ENCODE measurements at places on chromosomes 7 and 10.

DNA sequence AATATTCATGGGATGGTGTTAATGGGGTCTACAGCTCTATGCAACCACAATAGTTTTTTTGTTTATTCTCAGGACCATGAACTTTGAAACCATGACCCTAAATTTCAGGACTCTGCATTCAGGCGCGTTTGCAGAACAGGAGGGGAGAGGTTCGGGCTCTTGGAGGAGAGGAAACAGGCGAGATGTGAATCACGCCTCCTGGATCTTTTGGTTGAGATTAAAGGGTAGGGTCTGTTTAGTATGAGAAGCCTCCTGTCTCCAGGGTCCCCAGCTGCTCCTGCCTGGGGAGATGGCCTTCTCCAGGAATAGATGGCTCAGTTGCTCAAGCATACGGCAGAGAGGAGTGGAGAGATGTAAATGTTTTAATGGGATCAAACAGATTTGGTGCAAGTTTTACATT is 18.2 kb downstream of the TLL2 start:
- DNase-seq: no peak

DNA sequence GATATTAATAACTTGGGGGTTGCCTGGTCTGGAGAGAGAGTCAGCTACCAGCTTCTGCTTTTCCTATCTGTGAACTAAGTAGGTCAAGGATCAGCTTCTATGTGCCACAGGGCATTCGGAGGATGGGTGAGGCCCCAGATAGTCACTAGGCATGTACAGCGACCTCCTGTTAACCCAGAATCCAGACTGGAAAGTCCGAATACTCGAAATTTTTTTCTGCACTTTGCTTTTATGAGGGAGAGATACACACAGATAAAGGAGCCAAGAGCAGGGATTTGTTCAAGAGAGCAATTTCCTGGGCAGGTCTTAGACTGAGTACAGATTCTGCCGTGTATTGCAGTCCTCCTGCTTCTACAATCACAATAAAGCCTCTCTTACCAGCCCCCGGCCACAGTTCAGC is 54.2 kb downstream of the EMX2 start:
- no peak for DNase-seq

GRCh38 chr10:75165684-75166622 is 44.6 kb upstream of the VDAC2 start:
- DNase-seq: peak; percentile 62

DNA sequence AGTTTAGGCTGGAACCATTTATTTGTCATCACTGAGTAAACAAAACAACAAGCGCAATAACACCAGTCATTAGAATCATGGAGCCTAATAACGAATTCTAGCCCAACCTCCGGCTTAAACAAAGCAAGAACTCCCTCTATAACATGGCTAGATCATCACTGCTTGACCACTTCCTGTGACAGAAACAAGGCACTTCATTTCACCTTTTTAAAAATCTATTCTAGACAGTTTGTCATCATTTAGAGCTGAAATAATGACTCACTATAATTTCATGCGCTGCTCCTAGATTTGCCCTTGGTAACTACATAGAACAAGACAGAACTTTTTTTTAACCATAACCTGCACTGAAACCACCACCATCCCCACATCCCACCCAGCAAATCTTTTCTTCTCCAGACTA is 81.3 kb downstream of the OSBPL3 start:
- no peak for DNase-seq

DNA sequence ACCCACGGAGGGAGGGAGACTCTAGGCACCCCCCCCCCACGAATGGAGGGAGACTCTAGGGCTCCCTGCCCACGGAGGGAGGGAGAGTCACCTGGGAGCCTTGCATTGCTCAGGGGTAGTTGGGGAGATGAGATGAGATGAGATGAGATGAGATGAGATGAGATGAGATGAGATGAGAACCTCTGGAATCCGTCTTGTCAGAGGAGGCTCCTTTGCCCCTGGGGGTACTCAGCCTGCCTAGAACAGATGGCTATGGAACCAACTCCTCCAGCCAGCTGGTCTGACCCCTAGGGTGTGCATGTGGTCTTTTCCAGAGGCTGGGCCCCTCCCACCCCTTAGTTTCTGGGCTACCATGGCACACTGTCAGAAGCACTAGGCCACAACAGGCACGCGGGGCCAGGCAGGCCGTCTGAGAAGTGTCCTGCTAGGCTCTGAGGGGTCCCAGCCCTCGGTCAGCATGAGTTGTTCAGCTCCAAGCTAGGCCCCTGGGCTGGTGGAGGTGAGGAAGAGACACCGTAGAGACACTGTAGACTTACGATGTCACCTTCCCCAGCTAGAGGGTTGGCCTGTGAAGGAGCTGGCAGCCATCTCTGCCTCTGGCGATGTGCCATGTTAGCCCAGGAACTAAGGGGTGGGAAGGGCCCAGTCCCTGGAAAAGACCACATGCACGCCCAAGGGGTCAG is 8.8 kb downstream of the TSPAN15 start:
- DNase-seq: no peak

GRCh38 chr7:11170863-11171568 is 197.3 kb downstream of the PHF14 start:
- no peak for DNase-seq

DNA sequence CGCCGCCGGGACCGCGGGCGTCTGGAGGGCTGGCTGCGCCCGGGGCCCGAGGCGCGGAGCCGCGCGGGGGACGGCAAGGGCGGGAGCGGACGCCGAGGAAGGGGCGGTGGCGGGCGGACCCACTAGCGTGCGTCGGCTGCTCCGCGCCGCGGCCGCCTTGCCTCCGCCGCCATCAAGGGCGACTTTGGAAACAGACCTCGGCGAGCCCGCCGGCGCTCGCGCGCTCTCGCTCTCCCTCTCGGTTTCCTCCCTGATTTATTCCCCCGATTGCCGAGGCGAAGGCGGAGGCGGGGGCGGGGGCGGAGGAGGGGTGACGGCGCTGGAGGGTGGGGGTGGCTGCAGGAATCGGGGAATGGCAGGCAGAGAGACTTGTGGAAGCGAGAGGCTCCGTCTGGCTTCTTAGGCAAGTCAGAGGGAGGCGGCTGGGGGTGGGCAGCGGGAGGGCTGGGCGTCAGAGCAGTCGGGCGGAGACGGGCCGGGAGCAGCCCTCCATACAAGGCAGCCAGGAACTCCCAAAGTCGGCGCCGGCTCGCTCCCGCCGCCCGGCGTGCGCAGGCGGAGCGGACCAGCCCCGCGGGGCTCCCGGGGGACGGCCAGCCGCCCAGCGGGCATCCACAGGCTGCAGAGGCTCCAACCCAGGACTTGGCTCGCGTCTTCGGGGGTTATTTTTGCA is at the start of gene CACNA2D1:
TSS of gene CACNA2D1 (minus strand) at position 231 of the 673 bp plus-strand sequence.
- peak; percentile 8 for DNase-seq

DNA sequence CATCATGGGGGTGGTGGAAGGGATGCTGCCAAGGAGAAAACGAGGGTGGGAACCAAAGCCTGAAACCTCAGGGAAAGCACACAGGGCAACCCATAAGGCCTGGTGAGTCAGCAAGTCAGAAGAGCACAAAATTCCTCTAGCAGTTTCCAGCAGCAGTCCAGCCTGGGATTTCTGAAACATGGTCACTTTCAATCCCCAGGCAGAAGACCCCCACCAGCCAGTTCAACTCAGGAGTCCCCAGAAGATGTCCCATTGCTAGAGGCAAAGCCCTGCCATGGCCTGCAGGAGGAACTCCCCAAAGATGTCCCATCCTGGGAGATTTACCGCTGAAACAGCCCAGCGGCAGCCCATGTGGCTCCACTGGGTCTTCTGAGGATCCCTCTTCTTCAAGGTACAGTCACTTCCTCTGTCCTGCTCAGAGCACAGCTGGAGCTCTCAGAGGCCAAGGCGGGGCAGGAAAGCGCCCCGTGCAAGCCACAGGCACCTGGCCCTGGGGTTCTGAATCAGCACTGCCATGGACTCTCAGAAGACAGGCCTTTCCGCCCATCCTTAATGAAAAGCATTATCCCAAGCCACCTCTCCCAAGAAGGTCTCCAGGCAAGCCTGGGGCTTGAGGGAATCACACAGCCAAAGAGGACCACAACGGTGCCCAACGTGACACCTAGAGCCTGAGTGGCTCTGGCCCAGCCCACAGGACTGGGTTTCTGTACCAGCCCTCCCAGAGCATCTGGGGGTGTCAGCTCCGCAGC is 196.9 kb downstream of the GRID1 start:
- no peak for DNase-seq

- no peak for DNase-seq
Observed at GRCh38 chr7:23207021-23207420, 25.2 kb downstream of the NUP42 start.

- no peak for DNase-seq
Observed at GRCh38 chr10:71031026-71031425, 142.7 kb upstream of the PCBD1 start.

DNA sequence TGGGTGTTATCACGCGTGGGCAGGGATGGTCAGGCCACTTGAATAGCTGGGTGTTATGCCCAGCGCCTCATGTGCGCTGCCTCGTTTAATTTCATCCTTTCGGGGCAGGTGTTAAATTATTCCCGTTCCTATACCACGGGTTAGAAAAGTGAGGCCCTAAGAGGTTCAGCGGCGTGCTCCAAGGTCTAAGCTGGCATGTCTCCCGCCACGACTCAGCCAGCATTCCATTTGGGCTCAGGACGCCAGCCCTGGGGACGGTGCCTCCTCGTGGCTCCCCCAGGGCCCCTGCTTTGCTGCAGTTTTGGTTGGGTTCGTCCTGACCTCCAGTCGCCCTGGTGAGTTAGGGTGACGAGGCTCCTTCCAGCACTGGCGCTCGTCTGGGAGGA is 124.5 kb downstream of the TRRAP start:
- no peak for DNase-seq

DNA sequence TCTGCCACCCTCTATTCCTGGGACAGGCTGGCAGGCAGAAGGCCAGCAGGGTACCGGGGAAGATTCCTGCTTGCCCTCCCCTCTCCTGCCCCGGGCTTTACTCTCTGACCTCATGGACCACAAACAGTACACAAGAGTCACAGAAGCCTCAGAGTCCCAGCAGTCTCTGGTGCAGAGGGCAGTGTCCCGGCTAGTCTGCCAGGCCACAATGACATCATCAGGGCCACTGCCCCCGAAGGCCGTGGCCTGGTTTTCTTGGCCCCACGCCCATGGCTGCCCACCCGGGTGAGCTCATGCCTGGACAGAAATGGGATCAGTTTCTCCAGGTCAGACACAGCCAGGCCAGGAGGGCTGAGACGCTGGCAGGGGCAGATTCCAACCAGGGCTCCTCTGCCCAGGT is 91.9 kb downstream of the MYL10 start:
- DNase-seq: no peak

DNA sequence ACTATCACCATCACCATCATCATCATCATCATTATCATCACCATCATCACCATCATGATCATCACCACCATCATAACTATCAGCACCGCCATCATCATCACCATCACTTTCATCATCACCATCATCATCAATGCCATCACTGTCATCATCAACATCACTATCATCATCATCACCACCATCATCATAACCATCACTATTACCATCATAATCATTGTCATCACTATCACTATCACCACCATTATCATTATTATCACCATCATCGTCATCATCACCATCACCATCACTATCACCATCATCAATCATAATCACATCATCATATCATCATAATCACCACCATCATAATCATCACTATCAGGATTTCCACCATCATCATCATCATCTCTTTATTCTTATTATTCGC is 20.6 kb downstream of the INSIG1 start:
- no peak for DNase-seq

- no peak for DNase-seq
Observed at GRCh38 chr7:130935564-130936157, 201.7 kb upstream of the KLF14 start.

DNA sequence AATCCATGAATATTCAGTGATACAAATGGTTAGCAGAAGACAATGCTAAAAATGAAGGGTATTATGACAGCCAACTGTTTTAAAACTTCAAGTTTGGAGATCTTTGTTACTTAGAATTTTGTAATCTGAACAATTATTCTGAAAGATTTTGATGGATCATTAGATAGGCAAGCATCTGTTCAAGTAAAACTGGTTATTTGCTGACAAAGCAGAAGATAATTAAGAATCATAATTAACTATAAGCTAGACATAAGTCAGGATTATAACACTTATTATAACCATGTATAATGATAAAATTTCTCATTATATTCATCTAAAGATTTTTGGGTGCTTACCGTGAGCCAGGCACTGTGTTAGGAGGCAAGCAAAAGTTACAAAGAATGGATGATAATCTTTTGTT is 1145.1 kb downstream of the CNTNAP2 start:
- DNase-seq: no peak

DNA sequence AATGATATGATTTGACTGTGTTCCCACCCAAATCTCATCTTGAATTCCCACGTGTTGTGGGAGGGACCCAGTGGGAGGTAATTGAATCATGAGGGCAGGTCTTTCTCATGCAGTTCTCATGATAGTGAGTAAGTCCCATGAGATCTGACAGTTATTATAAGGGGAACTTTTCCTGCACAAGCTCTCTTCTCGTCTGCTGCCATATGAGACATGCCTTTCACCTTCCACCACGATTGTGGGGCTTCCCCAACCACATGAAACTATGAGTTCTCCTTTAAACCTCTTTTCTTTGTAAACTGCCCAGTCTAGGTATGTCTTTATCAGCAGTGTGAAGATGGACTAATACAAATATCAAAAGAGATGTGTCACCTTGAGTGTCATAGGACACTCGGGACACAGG is 502.7 kb upstream of the PODXL start:
- no peak for DNase-seq

DNA sequence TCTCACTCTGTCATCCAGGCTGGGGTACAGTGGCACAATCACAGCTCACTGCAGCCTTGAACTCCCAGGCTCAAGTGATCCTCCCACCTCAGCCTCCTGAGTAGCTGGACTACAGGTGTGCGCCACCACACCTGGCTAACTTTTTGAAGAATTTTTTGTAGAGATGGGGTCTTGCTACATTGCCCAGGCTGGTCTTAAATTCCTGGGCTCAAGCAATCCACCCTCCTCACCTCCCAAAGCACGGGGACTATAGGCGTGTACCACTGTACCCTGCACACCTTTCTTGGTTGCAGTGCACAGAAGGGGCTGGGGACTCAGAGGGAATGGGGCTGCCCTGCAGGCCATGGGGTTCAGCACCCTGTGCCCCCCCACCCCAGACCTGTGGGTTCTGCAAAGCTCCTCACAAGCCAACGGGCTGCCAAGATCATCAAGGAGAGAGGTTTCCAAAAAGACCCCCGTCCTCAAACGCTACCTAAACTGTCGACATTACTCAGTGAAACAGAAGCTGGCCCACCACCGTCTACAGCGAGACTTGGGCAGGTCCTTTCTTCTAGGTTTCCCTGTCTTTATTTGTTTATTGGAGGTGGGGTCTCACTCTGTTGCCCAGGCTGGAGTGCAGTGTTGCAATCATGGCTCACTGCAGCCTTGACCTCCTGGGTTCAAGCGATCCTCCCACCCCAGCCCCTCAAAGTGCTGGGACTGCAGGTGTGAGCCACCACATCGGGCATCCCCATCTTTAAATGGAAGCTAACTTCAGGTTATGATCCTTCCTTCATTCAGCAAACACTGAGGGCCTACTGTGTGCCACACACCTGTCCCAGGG is 26.6 kb upstream of the ELFN1 start:
- no peak for DNase-seq

DNA sequence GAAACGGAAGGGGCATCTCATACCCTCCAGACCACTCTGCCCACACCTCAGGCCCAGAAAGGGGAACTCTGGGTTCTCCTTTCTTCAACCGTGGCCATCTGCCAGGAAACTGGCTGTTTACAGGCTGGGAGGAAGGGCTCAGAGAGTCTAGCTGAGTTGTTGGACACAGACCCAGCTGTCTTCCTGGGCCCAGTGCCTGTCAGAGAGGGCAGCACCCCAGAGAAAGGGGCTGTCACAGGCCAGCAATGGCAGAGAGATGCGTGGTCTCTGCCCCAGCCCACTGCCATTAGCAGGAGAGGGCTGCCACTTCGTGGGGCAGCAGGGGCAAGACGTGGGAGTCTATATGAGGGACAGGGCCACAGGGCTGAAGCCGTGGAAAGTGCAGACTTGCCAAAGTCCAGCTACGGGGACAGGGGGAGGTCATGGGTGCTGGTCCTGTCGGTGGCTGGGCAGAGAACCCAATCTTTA is 11.0 kb downstream of the GRID1 start:
- no peak for DNase-seq
